ENCODE measurements at places on chromosomes 3 and 15. TPM values are rescaled to one million over a fixed set of nuclear protein-coding genes. Genes with fewer than 3 reads are reported as not detected.
A peak's percentile ranks its signal among the peaks of the same experiment; 100 is the strongest.

EFHB gene
- total RNA-seq, result 1.0 TPM

SPINT1 gene
- total RNA-seq, result 209 TPM

- H3K36me3 ChIP-seq, result no peaks in the 10 kb centered on the region
- DNase-seq, result no peak
- no peak overlapping the region for H3K4me3 ChIP-seq
- no peaks in the 10 kb centered on the region for H3K27me3 ChIP-seq
- no peaks in the 10 kb centered on the region for H3K4me1 ChIP-seq
These were observed 36.1 kb upstream of the MCF2L2 start for GRCh38 chr3:183464480-183464879.

DNA sequence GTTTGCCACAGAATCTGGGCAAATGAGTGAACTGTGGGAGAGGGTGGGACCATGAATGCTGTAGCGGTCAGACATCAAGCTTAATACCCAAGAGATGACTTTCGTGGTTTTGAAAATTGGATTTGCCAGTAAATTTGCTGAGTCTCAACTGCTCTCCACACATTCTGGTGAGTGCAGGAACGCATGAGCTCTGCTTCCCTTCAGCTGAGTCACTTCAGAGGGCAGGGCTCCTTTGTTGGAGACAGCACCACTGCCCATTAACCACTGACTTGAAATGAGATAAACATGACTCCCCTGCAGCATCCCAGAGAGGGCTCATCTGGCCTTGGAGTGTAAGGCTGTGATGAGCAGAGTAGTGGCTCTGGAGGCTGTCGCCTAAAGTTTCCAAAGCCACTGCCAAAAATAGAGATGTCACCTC lies 22.6 kb downstream of the RARRES1 start:
- no peaks in the 10 kb centered on the region for H3K4me1 ChIP-seq
- no peaks in the 10 kb centered on the region for H3K36me3 ChIP-seq
- no peaks in the 10 kb centered on the region for H3K27me3 ChIP-seq
- H3K4me3 ChIP-seq, result no peak overlapping the region
- no peak for DNase-seq

DNA sequence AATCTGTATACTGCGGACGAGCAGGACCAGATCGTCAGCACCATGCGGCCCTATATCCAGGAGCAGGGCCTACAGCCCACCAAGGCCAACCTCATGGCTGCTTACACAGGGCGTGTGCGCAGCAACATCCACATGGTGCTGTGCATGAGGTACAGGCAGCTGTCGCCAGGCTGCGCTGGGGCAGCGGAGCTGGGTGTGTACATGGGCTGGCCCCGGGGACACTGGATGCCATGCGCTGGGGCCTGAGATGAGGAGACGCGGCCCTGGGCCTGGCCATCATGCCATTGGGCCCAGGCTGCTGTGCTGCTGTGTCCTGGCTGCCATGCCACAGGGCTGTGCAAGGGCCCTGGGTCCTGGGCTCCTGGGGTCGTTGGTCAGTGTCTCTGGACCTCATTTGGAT lies 61.5 kb downstream of the SEMA3G start:
- no peak for DNase-seq
- H3K4me3 ChIP-seq, result no peak overlapping the region
- H3K4me1 ChIP-seq, result peaks cover 3% of the 10 kb centered on the region

MESP2 gene
- 0.16 TPM for total RNA-seq

DNA sequence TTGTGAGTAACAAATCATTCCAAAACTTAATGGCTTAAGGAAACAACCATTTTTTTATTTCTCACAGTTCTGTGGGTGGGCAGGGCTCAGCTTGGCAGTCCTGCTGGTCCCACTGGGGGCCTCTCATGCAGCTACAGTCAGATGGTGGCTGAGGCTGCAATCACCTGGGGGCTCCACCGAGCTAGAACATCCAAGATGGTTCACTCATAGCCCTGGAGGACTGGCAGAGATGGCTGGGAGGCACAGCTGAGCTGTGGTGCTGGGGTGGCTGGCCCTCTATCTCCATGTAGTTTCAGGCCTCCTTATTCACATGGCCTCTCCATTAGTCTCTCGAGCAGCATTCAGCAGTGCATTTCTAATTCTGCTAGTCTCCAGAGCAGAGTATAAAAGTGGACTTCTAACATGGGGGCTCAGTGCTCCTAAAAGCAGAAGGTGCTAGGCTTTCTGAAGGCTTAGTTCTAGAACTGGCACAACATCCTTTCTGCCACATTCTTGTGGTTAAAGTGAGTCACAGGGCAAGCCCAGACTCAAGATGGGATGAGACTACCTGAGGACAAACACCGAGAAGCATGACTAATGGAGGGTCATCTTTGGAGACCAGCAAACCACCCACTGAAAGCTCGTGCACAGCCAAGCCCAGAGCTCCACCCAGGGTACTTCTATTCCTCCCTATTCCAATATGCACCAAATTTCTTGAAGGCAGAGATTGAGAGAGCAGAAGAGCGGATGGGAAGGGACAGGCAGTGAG lies 6.3 kb downstream of the CAV3 start:
- H3K4me3 ChIP-seq, result no peak overlapping the region
- no peaks in the 10 kb centered on the region for H3K36me3 ChIP-seq
- no peak for DNase-seq
- no peaks in the 10 kb centered on the region for H3K27me3 ChIP-seq

TEX55 gene
- total RNA-seq, result 0.27 TPM

- H3K27ac ChIP-seq, result no peak overlapping the region
These were observed 19.0 kb upstream of the AGBL1 start for GRCh38 chr15:86060674-86061073.

LRRC2 gene
- 7.1 TPM for total RNA-seq

DNA sequence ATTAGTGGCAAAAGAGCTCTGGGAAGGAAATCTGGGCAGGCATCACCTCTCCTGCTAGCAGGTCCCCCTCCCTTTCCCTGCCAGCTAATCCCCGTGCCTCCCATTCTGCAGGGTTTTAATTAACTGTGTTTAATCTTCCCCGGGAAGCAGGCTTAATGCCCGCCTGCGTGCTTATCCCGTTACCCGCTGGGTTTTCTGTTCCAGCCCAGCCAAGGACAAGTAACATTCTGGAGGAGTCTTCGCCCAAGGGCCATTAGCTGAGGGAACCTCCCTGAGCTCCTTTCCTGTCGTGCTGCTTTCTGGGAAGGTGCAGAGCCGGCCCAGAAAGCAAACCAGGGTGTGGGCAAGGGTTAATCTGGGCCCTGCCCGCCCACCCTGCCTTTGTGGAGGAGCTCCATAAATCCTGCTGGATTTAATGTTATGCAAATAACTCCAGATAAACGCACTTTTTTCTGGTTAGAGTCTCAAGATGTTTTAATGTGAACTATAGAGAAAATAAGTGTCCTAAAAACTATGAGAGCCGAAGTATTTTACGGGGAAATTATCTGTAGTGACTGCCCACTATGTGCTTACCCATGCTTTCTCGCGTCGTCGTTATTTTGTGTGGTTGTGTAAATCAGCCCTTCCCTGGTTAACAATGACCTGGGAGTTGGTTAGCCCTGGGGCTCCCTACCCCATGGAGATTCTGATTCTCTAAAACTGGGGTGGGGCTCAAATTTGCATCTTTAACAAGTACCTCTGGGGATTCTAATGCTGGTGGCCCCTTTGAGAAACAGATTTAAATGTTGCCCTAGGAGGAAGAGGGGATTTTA lies 25.9 kb downstream of the TRIM71 start:
- H3K27me3 ChIP-seq, result no peaks in the 10 kb centered on the region
- H3K4me1 ChIP-seq, result peaks cover 87% of the 10 kb centered on the region
- DNase-seq, result peak; percentile 89

DNA sequence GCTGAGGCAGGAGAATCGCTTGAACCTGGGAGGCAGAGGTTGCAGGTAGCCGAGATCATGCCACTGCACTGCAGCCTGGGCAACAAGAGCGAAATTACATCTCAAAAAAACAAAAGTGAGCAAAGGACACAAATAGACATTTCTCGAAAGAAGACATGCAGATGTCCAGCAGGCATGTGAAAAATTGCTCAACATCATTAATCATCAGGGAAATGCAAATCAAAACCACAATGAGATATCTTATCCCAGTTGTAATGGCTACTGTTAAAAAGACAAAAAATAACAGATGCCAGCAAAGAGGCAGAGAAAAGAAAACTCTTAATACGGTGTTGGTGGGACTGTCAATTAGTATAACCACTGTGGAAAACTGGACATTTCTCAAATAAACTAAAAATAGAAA lies 20.9 kb downstream of the ASB7 start:
- no peaks in the 10 kb centered on the region for H3K27me3 ChIP-seq
- H3K4me3 ChIP-seq, result no peak overlapping the region
- H3K36me3 ChIP-seq, result no peaks in the 10 kb centered on the region
- no peak for DNase-seq
- H3K27ac ChIP-seq, result no peak overlapping the region
- H3K4me1 ChIP-seq, result no peaks in the 10 kb centered on the region

DNA sequence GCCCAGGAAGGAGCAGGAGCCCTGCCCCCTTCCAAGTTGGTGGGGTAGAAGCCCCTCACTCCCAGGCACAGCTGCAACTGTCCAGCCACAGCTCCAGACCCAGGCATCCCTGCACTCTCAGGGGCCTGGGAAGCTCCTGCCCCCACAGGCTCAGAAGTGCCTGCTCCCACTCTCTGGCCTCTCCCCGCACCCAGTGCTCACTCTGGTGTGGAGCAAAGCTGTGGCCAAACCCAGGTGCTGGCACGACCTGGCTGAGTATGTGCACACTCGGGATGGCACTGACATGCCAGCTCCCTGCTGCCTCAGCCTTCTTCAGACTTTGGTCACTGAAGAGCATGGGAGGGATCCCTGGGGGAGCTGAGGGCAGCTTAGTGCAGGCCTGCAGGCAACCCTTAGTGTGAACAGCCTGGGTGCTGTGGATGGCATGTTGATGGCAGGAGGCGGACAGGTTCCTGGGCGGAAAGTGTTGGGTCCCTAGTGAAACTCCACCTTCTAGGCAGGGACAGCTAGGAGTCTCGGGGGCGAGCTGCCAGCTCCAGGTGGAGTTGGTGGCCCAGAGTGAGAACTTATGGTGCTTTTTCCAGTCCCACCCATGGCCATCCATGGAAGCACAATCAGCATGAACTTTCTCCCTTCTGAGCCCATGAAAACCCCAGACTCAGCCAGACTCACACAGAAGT lies 489.2 kb upstream of the ROBO2 start:
- H3K4me3 ChIP-seq, result no peak overlapping the region

STRIT1 gene
- not detected for total RNA-seq

- no peaks in the 10 kb centered on the region for H3K4me1 ChIP-seq
- H3K27ac ChIP-seq, result no peak overlapping the region
- no peaks in the 10 kb centered on the region for H3K27me3 ChIP-seq
- DNase-seq, result peak; percentile 35
- H3K4me3 ChIP-seq, result no peak overlapping the region
These were observed 109.7 kb upstream of the FAM3D start for GRCh38 chr3:58776231-58776630.

DNA sequence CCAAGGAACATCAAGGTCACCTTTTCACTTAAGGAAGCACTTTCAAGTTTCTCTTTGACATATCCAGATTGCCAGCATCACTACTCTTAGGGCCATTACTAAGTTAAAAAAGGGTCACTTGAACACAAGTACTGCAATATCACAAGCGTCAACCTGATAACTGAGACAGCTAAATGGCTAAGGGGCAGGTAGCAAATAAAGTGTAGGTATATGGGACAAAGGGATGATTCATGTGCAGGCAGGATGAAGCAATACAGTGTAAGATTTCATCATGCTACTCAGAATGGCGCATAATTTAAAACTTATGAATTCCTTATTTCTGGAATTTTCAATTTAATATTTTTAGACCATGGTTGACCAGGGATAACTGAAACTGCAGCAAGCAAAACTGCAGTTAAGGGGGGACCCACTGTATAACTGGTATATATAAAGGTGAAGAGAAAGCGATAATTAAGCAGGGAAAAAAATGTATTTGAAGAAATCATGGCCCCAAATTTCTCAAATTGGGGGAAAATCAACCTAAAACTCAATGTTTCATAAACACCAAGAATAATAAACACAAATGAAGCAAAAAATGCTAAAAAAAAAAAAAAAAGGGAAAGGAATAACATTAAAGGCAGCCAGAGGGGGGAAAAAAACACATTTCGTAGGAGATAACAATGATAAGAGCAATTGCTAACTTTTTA lies 13.1 kb downstream of the CCR1 start:
- DNase-seq, result no peak
- no peak overlapping the region for H3K4me3 ChIP-seq
- no peaks in the 10 kb centered on the region for H3K27me3 ChIP-seq
- H3K27ac ChIP-seq, result no peak overlapping the region
- no peaks in the 10 kb centered on the region for H3K36me3 ChIP-seq
- no peaks in the 10 kb centered on the region for H3K4me1 ChIP-seq

ALPK3 gene
- total RNA-seq, result 29.7 TPM

ERC2 gene
- 12.2 TPM for total RNA-seq

GRCh38 chr15:36585774-36586173 lies 6.3 kb downstream of the CDIN1 start:
- no peaks in the 10 kb centered on the region for H3K36me3 ChIP-seq
- H3K27ac ChIP-seq, result no peak overlapping the region
- no peak for DNase-seq
- peaks cover 9% of the 10 kb centered on the region for H3K4me1 ChIP-seq

DNA sequence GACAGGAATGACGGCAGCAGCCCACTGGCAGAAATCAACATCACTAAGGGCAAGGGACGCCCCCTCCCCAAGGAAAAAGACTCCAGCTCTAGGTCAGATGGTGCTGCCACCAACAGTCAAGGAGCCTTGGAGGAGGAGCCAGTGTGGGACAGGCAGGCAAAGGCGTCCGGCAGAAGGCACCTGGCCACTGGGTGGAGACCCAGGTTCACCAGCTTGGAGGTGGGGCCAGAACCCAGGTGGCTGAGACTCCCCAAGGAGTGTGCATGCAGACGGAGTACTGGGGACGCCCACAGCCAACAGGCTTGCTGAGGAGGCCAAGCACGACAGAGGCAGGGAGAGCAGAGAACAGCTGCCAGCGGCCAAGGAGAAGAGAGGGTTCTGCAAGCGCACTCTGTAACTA lies 35.2 kb downstream of the PTPN23 start:
- H3K27me3 ChIP-seq, result no peaks in the 10 kb centered on the region
- DNase-seq, result peak; percentile 58
- no peaks in the 10 kb centered on the region for H3K36me3 ChIP-seq
- H3K4me3 ChIP-seq, result no peak overlapping the region
- no peaks in the 10 kb centered on the region for H3K4me1 ChIP-seq
- peak overlapping the region; percentile 66 for H3K27ac ChIP-seq

DNA sequence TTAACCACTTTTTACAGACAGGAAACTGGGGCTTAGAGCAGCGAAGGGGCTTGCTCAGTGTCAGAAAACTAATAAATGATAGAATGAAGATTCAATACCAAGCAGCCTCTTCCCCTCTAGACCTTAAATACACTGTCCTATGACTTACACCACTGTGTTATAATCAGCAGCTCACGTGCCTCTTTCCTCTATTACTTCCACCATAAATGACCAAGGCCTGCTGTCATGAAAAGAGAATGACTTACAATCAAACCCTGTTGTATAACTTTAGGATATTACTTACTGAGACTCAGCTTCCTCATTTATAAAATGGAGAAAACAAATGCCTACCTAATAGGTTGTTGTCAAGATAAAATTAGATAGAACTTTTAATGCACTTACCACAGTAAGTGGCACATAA lies 11.6 kb downstream of the FMN1 start:
- H3K27me3 ChIP-seq, result no peaks in the 10 kb centered on the region
- H3K4me3 ChIP-seq, result no peak overlapping the region
- no peak overlapping the region for H3K27ac ChIP-seq

DAG1 gene
- total RNA-seq, result 152 TPM

ALDH1L1 gene
- total RNA-seq, result 0.82 TPM
